ENCODE measurements at places on chromosomes 2 and 18.

GRCh38 chr2:14634489-14635390, 2.2 kb downstream of the LRATD1 start:
- DNase-seq: peak; percentile 25

DNA sequence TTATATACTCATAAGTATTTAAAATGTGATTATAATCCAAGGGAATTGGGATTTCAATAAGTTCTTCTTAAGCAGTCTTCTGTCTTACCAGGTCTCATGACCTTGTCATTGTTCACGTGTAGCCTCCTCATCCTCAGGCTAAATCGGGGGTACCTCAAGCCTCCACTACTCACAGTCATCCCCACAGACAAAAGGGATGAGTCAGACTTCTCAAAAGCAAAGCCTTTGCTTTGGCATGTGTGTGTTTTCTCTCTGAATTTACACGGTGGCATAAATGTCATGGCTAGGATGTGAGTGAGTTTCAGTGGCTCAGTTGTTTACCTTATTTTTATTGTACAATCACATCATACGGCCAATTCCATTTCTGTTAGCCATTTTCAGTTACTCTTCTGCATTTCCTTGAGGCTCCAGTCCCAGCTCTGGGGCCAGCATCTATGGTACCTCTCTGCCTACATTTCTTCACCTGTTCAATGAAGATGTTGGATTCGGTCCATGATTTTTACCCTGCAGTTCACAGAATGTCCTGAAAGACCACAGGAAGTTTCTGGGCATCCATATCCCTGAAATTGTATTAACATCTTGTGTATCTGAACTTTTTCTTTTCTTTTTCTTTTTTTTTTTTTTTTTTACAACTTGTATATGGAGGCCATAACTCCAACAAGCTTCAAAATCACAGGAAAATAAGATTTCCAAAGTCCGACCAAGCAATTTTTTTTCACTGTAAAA, 195.3 kb downstream of the FHOD3 start:
- DNase-seq: no peak

- no peak for DNase-seq
Measured at GRCh38 chr2:152594792-152595191, 122.5 kb downstream of the PRPF40A start.

DNA sequence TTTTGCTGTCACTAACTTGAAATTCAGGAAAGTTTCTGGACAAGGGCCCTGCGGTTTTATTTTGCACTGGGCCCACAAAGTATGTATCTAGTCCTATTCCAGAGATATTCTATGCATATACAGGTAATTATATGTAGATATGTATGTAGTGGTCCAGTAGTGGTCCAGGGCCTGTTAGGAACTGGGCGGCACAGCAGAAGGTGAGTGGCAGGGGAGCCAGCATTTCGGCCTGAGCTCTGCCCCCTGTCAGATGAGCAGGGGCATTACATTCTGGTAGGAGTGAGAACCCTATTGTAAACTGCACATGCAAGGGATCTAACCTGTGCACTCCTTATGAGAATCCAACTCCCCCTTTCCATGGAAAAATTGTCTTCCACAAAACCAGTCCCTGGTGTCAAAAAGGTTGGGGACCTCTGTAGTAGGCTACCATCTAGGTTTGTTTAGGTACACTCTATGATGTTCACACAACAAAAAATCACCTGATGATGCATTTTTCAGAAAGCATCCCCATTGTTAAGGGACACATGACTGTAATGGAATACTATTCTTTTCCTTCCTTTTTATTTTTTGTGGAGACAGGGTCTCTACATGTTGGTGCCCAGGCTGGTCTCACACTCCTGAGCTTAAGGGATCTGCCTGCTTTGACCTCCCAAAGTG, 2.8 kb upstream of the PPP4R3B start:
- no peak for DNase-seq

GRCh38 chr18:45896991-45897390, 70.1 kb downstream of the EPG5 start:
- no peak for DNase-seq

DNA sequence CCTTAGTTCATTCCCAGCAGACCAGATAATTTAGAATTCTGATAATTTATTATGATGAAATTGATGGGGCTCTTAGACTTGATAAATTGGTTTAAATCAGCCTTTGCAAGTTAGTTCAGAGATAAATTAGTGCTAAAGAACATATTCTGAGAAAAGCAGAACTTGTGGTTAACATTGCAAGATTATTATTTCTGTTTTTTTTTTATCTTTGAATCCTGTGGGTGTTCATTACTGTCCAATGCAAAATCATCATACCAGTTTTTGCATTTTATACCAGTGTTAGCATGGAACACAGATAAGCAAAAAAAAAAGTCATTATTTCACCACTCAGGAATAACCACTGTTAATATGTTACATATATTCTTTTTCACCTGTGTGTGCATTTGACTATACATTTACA, 9.1 kb downstream of the SEPTIN2 start:
- DNase-seq: no peak

- DNase-seq: peak; percentile 96
Measured at GRCh38 chr2:96537066-96537733, 648 bp downstream of the ARID5A start.

- DNase-seq: no peak
Measured at GRCh38 chr2:30670453-30670852, 136.8 kb downstream of the CAPN13 start.

GRCh38 chr18:45328811-45329210, 286.5 kb upstream of the SLC14A2 start:
- DNase-seq: no peak

DNA sequence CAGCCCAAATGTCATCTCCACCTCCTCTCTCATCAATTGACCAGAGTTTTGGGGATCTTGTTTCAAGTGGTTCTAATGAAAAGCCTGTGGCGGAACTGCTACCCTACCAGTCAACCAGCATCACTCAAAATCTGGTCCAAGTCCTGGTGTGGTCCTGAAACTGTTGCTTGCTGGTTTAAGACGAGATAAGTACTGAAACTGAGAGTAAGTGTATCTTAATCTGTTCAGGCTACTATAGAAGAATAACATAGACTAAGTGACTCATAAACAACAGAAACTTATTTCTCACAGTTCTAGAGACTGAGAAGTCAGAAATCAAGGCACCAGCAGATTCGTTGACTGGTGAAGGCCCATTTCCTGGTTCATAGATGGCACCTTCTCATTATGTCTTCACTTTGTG, 879 bp upstream of the GALNT5 start:
- DNase-seq: no peak

- DNase-seq: peak; percentile 98
Measured at GRCh38 chr2:95165371-95166064, at the start of gene ZNF2. ZNF2 (plus strand) TSS chr2:95165809; CDS start chr2:95176227, 10,418 bp downstream.

DNA sequence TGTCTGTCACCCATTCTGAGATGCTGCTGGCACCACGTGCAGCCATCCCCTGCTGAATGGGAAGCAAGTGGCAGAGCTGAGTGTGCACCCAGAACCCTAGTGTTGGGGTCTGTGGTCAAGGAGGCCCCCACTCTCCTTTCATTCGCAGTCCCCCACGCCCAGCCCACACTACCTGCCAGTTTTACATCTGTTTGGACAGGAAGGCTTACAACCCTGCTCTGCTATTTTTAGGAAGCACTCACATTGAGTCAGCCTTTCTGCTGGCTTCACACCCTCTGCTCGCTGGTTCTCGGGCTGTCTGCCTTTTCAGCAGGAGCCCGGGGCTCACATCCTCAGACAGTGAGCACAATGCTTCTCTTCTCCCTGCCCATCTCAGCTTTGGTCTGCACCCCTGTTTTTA, 10.7 kb upstream of the ADCY3 start:
- DNase-seq: no peak

- DNase-seq: no peak
Measured at GRCh38 chr2:27581417-27582128, 1.3 kb upstream of the ZNF512 start.

- no peak for DNase-seq
Measured at GRCh38 chr2:37376421-37377186, 32.2 kb downstream of the QPCT start.

DNA sequence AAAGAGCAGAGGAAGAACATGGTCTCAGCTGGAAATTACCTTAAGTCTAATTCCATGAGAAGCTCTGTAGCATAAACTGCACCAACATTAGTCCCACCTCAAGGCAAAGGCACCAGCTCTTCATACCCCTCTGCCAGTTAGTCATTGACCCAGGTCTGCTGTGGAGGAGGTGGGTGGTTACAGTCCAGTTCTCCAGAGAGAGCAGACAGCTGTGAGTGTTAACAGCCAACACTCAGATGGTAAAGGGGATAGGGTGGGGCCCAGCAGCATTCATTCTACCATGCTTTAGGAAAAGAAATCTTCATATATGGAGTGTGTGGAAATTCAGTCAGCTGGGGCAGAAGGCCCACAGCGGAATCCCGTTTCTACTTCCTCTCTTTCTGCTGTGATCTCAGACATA, 159.7 kb upstream of the FBXO11 start:
- no peak for DNase-seq
